Activated T-helper 1 cell treated with Interleukin-2 at 50 U/mL for 16 hours (primary cell): ENCODE measurements at places on chromosomes 1 and 21.
A peak's percentile ranks its signal among the peaks of the same experiment; 100 is the strongest.

DNA sequence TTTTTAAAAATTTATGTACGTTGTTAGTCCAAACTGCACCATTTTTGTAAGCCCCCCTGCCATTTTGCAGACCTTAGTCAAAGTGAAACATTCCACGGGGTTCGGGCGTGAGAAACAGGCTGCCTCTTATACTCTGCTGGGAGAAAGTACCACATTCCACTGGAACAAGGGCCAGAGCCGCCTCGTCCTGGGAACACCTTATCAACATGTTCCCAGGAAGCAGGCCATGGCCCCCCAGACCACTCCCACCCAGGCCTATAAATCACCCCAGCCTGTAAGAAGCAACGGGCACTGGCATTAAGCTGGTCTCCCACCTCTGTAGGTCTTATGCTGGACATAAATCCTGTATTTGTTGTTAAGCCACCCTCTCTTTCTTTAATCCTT is 854 bp upstream of the ZRANB2 start:
- DNase-seq, result no peak

GRCh38 chr1:91952187-91952586 is 3.0 kb downstream of the BRDT start:
- DNase-seq, result no peak

DNA sequence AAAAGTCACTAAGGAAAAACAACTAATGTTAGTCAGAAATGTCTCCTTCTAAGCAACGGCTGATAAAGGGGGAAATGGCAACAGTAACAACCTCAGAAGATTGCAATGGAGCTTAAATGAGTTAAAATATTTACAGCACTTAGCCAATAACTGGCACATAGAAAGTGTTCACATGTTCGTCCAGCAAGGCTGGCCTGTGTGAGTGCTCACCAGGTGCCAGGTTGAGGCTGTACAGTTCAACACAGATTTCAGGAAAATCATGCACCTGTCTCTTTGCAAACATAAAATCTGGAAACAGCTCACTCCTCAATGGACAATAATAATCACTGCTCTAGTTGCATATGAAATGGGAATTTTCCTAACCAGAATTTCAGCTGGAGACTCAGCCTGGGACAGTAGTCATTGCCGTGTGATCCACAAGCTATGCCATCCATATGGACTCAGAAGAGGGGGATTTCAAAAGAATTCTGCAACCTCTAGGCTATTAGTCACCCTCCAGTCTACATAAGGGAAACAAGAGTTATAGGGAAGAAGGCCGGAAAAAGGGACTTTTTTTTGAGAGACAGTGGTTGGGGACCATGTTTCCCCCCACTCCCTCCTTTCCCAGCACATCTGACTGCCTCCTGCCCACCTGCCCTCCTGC is 68.6 kb downstream of the SYDE2 start:
- DNase-seq, result no peak

- DNase-seq, result no peak
Measured at GRCh38 chr1:9164919-9165318, 36.0 kb upstream of the GPR157 start.

- DNase-seq, result no peak
Measured at GRCh38 chr1:20172033-20172590, 13.8 kb upstream of the UBXN10 start.

DNA sequence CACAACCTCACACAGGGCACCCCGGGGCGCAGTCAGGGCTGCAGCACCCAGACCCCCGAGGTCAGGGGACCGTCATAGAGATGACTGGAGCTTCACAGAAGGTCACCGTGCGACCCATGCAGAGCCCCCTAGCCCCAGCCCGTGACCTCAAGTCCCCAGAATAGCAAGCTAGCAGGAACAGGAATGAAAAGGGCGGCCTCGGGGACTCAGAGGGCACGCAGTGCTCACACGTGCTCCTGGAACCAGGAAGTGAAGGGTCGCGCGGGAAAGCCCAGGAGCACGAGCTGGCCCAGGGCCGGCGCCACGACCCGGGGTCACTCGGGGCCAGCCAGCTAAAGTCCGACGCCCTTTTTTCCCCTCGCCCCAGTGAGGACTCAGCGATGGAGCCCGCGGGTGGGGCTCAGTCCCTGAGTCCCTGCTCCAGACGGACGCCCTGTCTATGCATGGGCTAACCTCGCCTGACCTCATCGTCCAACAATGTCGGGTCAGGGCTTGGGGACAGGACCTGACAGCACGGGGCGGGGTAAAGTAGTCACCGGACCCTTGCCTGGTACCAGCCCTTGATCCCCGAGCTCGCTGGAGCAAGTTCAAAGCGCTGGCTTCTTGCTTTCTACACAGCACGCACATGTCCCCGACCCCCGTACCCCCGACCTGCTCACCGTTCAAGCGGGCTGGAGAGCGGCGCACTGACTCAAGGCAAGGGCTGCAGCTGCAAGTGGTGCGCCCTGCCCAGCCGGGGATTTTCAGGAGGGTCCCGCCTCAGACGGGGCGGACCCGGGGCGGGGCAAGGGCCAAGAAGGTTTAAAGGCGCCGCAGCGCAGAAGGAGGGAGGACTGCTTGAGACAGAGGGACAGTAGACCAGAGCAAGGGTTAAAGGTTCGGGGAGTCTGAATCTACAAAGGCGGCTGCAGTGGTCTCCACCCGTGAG is at the start of gene TAGLN2:
TAGLN2 (minus strand) TSS at position 717 of the 928 bp plus-strand sequence. CDS start 4,998 bp downstream, outside the sequence.
- DNase-seq, result peak; percentile 80

DNA sequence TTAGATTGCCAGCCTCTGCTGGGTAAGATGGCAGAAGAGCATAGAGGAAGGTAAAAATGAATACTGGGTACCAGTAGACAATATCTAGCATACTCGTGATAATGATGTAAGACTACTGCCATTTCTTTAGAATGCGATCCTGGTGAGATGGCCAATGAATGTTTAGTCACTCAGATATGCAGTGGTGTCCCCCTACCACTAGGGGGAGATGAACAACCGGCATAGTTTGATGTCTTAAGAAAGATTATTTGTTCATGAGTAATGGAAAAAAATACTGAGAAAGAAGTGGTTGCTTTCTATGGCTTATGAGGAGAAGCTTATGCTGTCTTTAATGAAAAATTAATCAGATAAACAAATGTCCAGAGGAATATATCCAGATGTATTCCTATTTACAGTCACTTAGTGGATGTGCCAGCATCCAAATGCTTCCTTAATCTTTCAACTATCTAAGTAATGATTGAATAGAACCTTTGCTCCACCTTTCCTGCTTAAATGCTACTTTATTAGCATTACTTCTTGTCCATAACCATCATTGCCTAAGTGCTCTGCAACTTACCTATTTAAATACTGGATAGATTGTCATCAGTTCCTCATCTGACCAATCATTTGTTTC is 256.6 kb downstream of the ST6GALNAC3 start:
- DNase-seq, result no peak

GRCh38 chr21:36697060-36697850 is 1.7 kb upstream of the SIM2 start:
- DNase-seq, result no peak
